Pons (tissue), 1 donor: ENCODE measurements at places on chromosomes 4 and X.

DNA sequence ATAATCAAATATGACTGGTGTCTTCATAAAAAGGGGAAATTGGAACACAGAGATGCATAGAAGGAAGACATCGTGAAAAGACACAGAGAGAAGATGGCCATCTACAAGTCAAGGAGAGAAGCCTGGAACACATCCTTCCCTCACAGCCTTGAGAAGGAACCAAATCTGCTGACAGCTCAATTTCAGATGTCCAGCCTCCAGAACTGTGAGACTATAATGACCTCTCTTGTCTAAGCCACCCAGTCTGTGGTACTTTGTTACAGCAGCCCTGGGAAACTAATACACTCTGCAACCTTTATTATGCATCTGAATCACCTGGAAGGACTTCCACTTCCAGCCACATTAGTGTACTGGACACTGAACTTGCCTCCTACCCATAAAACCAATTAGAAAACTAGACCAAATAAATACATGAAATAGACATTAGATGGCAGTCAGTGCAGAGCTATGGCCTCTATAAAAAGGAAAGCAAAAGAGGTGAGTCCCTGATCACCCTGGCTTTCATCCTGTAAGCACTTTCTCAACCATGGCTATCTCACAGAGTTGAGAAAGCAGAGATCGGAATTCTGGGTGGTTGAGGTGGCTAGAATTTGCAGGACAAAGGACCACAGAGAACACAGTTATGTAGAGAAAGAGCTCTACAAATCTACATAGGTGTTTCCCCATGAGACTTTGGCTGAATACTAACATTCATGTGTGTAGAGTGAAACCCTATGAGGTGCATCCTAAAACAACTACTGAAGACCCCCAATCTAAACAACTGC is 25.7 kb downstream of the GAB3 start:
- no peak for DNase-seq

- peak; percentile 81 for DNase-seq
Measured at GRCh38 chr4:98522636-98523395, 135.6 kb downstream of the TSPAN5 start.

DNA sequence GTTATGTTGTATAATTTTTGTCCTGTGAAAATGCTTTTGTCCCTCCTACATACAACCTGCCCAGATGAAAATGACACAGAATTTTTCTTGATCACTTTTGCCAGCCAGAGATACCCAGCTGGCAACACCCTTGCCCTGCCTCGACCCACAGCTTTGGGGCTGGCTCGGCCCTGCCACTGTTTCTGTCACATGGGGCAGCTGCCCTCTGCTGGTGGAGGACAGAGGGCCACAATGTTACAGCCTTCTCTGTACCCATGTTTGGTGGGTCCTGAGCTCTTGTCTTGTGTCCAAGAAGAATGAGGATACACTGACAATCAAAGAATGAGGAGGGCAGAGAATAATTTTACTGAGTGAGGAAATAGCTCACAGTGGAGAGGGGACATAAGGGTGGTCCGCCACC is 31.1 kb downstream of the BMP15 start:
- DNase-seq: no peak

- no peak for DNase-seq
Measured at GRCh38 chrX:129347291-129347690, 176.0 kb downstream of the SMARCA1 start.

DNA sequence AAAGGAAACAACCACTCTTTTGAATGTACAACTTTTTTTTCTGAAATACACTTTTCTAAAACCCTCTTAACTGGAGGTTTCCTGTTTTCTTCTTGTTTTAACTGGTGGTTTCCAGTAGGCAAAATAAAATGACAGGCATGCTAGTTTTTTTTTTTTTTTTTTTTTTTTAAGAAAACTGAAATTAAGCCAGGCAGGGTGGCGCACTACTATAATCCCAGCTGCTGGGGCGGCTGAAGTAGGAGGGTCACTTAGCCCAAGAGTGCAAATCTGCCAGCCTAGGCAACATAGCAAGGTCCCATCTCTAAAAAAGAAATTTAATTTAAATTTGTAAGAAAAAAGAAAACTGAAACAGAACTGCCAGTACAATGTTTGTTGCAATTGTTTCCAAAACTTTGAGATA is 44.0 kb downstream of the TMEM144 start:
- DNase-seq: no peak

- DNase-seq: no peak
Measured at GRCh38 chr4:126697748-126698147, 935.0 kb upstream of the INTU start.

GRCh38 chr4:150363721-150364688 is 217.9 kb upstream of the MAB21L2 start:
- DNase-seq: no peak

DNA sequence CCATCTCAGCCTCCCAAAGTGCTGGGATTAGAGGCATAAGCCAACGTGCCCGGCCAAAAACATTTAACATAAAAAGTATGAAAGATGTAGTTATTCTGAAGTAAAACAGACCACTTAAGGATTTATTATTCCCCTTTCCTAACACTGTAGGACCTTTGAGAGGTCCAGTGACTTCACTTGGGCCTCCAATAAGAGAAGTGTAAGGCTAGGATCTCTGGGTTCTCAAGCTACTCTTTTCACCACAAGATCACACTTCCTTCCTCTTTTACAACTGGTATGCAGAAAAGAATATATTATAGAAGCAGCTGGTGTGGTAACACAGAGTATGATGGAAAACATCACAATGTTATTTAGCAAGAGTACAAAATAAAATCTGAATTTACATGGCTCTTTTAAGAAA is 30.2 kb upstream of the CCNG2 start:
- DNase-seq: peak; percentile 63

DNA sequence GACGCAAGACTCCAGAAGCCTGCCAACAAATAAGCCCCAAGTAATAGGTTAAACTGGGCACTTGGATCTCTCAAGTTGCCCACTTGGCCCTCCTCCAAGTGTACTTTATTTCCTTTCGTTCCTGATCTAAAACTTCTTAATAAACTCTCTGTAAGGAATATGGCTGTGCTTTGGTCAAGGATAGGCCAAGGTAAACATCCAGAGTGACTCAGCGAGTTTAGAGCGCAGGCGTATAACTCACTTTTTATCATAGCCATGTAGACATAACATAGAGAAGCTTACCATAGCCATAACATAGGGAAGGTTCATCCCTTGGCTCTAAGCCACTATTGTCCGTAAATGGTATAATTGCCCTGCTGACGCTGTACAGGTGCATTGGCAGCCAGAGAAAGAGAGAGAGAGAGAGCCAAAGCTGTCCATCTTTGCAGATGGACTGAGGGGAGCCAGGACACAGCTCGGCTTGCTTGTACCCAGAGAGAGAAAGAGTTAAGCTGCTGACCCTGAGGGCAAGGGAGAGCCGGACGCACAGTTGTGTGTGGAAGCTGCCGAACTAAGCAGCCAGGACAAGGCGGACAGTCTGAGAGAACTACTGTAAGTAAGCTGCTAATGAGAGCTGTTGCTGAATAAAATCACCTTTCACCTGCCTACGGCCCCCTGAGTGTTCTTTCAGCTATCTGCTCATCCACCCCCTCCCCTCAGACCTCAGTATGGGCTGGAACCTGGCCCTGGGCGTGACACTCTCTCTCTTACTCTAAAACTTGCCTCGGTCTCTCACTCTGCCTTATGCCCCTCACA is 1.8 kb downstream of the TLR1 start:
- no peak for DNase-seq

- no peak for DNase-seq
Measured at GRCh38 chr4:25370242-25370641, 6.8 kb upstream of the ANAPC4 start.

GRCh38 chrX:24838629-24839028 is 144.9 kb downstream of the POLA1 start:
- peak; percentile 38 for DNase-seq

- DNase-seq: no peak
Measured at GRCh38 chr4:163474027-163474426, 473 bp upstream of the TKTL2 start.

GRCh38 chrX:121831601-121832000 is 784.2 kb downstream of the GLUD2 start:
- no peak for DNase-seq

DNA sequence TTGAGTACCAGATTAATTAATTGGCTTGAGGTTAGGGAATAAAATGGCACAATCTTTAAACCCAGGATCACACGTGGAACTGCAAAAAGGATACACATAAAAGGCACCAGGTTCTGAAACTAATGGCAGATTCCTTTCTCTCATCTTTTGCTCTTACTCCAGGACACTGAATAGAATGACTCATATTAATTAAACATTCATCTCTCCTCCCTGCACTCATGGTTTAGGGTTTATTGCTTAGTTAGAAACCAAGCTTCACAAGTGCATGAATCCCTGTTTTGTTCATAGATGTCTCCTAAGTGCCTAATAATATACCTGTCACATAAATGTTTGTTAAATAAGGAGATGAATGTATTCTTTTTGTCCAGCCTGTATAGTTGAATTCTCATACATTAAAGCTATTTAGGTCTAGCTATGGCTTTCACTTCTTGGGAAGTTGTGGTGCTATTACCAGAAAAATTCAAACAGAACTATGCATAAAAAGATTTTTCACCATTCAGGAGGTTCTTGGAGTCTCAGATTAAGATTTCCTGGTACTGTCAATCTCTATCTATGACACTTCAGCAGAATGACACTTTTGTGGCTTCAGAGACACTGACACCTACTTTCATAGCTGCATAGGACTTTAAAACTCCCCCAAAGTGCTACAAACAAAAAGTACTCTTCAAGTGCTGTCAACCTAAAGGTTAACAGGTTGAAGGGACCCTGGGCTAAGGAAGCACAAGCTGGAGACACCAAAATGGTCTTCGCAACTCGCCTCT is 7.4 kb downstream of the CORIN start:
- no peak for DNase-seq
